ENCODE measurements at places on chromosomes 5 and 9.

DNA sequence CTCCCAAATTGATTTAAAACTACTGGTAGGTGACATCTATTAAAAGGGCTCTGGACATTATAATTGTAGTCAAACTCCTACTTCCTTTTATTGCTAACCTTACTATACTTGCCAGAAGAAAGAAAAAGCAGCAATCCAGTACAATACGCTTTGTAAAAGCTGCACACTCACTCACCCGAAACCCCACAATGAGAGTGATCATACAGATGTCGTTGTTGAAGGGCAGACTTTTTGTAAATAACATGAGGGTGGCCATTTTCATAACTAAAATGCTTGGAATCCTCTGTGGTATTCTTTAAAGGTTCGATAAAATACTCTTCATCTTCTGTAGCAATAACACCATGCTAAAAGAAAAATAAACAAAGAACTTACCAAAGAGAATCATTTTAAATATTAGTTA lies 21.7 kb downstream of the ADAMTS6 start:
- no peak for DNase-seq

DNA sequence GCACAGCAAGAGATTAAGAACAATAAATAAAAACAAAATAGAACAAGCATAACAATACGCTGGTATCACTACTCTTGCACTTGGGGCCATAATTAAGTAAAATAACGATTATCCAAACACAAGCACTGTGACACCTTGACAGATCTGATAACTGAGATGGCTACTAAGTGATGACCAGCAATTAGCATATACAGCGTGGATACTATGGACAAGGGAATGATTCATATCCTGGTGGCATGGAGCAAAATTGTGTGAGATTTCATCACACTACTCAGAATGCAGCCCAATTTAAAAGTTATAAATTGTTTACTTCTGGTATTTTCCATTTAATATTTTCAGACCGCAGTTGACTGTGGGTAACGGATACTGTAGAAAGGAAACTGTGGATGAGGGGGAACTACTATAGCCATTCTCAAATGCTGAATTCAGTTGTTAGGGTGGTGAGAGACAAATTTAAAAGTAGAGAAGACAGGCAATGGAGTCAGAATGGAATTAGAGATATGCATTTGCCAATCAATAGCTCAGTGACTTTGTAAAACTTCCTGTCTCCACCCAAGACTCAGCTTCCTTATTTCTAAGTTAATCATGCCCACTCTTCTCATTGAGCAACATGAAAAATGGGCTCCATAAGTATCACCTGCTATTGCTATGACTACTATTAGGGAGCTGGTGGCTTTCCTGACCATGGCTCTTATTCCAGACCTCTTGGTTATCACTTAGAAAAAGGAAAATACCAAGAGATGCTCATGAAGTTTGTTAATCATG lies 300.8 kb downstream of the TRIM32 start:
- no peak for DNase-seq

DNA sequence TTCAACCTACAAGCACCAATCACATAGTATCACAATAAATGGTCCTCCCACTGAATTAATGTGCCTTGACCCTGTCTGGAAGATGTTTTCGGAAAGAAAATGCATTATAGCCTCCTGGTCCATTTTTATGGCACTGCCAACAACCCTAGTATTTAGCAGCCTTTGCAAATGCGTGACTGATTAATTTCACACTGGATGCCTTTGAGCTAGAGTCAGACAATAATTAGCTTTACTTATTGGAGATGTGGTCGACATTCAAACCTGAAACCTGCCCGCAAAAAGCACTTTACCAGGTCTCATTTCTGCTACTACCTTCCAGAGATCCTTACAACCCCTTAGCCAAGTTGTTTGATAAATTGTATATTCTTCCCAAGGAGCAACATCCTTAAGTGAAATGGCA lies 119.3 kb upstream of the DPYSL3 start:
- DNase-seq: no peak

DNA sequence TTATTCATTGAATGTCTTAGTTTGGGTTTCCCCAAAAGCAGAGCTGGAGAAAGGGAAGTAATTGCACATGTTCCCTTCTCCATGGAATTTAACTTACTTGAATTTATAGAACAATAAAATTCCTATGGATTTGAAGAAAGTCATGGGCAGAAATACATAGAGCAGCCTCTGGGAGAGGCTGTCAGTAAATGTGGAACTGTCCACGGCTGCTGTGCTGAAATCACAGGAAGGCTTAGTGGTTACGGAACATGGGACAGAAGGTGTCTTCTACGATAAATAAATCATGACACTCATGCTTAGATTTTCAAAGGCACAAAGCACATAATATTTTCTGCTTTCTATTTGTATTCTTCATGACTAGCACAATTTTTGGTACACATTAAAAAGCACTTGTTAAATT lies 440.6 kb upstream of the IZUMO3 start:
- DNase-seq: no peak

DNA sequence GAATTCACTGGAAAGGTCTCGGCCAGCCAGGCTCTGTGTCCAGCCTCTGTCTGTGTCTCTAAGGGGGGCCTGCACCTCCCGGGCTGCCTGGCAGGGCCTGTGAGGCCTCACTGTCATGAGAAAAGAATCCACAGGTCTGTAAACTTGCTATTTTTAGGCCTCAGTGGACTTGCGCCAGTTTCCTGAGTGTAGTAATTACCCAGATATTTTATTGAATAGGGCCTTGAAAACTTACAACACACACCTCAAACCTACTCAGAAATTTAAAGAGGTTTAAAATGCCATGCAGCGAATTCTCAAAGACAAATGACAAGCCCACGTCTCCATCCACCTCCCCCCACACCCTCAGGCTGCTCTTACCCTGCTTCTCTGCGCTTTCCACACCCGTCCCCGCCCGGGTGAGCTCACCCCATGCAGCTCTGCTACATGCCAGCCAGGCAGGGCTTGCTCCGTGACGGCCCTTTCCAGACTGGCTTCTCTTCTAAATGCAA lies 8.8 kb upstream of the TENT4A start:
- DNase-seq: no peak

GRCh38 chr5:55316837-55317236 lies 9.0 kb downstream of the MTREX start:
- no peak for DNase-seq

- no peak for DNase-seq
Observed at GRCh38 chr9:80881320-80881719, 808.0 kb downstream of the TLE1 start.

DNA sequence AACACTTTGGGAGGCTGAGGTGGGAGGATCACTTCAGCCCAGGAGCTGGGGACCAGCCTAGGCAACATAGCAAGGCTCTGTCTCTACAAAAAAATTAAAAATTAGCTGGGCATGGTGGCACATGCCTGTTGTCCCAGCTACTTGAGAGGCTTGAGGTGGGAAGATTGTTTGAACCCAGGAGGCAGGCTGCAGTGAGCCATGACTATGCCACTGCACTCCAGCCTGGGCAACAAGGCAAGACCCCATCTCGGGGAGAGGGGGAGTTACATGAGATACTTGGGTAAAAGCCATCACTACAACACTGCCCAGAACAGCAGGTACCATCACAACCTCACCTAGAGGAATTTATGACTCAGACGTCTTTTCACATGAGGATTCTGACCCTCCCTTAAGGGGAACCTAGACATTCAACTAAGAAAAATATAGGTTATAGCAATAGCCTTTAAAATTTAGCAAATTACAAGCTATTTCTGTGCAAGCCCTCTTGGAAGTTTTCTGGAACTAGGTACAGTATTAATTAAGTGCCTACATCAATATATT lies 143.5 kb downstream of the NFIB start:
- DNase-seq: no peak

- peak; percentile 58 for DNase-seq
Observed at GRCh38 chr5:95823738-95824609, 1.4 kb upstream of the GLRX start.

GRCh38 chr9:95505717-95506427 lies 10.9 kb downstream of the PTCH1 start:
- DNase-seq: peak; percentile 66

DNA sequence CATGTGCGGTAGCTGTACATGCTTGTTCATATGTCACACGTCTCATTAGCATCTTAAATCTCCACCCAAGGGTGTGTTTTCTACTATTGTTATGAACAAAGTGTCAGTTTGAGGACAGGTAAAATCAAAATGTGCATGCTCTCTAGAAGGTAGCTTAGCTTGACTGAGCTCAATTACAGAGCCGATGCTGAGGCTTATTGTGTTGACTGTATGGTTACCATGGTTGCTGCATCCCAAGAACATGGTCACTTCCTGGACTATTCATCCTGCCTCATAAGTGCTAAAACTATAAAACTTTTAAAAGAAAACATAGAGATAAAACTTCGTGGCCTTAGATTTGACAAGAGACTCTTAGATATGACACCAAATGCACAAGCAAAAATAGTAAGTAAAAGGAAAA lies 426.1 kb upstream of the CTNND2 start:
- no peak for DNase-seq

GRCh38 chr5:115386657-115387056 lies 90.2 kb upstream of the CCDC112 start:
- DNase-seq: no peak

DNA sequence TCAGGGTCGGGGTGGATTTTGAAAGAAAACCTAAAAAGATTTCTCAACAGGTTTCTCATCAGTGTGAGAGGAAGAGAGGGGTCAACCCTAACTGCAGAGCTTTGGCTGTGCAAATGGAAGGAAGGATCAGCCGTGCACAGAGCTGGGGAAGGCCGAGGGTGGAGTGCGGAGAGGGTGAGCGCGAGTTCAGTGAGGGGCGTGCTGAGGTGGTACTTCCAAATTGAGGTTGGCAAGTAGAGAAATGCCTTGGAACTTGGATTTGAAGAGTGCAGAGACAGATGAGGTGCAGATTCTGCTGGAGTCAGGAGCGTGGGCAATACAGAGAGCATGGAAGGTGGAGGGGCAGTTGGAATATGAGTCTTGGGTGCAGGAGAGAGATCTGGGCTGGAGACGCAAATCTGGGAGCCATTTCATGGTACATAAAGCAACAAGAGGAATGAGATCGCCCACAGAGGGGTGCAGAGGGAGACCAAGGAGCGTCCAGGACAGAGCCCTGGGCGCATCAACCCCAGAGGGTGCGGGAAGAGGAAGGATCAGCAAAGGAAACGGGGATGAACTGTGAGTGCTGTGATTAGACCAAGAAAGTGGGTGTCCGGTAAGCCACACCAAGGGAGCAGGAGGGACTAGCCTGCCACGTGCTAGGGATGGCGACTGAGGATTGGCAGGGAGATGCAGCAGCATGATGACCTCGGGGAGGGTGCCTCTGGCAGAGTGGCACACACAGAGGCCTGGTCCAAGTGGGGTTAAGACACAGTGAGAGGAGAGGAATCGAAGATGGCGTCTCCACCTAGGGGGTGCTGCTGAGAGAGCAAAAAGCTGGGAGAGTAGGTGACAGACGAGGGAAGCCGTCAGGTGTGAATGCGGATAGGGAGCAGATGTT lies 105.8 kb downstream of the ADAMTS2 start:
- no peak for DNase-seq

DNA sequence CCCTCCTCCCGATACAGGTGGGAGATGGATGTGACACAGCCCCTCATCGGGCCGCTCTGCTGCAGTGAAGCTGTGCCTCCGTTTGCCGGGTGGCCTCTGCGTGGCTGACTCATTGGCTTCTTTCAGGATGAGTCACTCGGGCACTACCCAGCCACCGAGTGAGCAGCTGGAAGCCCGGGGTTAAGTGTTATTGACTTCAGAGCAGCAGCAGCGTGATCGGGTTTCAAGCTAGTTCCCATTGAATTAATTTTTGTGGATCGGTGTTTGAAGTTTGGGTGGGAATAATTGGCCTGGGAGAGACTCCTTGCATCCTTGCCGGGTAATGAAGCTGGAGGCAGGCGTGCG lies 266.4 kb upstream of the IRX4 start:
- no peak for DNase-seq

- no peak for DNase-seq
Observed at GRCh38 chr5:126881821-126882600, 105.1 kb downstream of the LMNB1 start.

- DNase-seq: no peak
Observed at GRCh38 chr5:1494780-1495524, 28.8 kb downstream of the LPCAT1 start.

DNA sequence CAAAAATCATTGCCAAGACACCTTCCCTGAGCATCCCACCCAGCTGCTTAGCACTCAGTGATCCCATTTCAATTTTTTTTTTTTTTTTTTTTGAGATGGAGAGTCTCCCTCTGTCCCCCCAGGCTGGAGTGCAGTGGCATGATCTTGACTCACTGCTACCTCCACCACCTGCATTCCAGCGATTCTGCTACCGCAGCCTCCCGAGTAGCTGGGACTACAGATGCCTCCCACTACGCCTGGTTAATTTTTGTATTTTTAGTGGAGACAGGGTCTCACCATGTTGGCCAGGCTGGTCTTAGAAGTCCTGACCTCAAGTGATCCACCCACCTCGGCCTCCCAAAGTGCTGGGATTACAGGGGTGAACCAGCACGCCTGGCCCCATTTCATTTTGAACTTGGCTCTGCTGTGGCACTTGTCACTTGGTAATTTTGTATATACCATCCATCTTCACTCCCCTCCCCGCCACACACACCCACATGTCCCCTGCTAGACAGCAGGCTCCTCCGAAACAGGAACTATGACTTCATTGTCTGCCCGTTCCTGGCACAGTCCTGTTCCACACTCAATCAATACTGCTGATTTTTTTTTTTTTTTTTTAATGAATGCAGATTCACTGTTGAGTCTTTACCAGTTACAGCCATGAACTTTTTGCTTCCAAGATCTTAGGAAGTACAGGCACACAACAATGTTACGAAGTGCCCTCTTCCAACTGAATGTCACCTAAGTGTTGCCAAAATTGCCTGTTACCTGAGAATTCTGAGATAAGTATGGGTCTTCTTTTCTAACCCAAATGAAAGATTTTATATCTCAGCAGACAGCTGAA lies 17.3 kb upstream of the ZBTB34 start:
- no peak for DNase-seq

DNA sequence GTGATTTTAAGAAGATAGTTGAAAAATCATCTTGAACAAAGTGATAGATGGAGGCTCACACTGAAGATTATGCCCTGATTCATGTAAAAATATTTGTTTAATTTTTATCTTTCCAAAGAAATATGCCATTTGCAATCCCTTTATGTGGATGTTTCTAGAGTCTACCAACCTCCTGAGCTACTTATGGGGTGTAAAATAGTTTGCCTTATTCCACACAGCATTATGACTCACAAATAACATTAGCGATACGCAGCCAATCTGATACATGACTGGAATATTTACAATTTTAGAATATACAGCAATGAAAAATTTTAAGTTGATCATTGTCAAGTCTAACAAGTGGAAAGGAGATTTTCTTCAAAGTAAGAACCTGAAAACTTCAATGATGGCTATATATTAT lies 327.5 kb downstream of the EDIL3 start:
- DNase-seq: no peak

- DNase-seq: no peak
Observed at GRCh38 chr5:79189439-79190234, 46.3 kb upstream of the JMY start.

All from Caco-2 (cell line).